ENCODE measurements at places on chromosomes 3 and 15.

- no peak for DNase-seq
These were observed 32.4 kb downstream of the ACAN start for GRCh38 chr15:88835646-88836045.

DNA sequence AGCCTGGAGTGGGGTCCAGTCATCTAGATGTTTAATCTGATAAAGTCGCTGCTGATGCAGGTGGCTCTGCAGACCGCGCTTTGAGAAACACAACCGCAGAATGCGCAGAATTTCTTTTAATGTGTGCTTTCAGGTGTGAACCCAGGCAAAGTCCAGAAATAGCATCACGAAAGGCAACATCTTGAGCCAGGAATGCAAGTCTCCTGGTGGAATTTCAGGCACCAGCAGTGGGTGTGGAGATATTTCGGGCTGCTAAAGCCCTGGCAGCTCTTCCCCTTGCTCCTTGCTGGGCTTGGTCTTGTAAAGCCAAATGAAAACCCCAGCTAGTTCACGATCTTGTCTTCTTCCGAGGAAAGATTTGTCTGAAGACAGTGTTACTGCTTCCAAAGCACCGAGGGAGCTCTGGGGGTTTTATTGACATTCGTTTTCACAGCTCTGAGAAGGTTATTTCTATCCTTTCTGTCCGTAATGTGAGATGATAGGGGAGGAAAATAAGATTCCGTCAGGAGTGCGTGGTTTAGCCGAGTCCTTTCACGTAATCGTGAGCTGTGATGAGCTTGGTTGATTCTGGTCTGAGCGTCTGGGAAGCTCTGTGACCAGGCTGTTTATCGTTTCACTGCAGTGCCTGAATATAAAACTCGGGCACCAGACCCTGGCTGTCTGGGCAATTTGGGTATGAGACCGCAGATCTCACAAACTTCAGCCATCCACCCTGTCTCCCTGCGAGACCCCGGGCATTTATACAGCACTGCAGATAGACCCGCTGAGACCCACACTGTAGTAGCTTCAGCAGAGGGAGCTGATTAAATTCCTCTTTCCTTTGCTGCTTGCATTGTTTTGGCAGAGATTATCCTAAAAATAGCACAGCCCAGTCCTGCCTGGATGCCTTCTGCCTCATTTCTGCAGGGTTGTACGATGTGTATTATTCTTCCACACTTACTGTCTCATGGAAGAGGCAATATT lies 67.0 kb upstream of the SLC25A26 start:
- DNase-seq = no peak

GRCh38 chr15:86115145-86115801 lies 35.6 kb downstream of the AGBL1 start:
- DNase-seq = no peak

DNA sequence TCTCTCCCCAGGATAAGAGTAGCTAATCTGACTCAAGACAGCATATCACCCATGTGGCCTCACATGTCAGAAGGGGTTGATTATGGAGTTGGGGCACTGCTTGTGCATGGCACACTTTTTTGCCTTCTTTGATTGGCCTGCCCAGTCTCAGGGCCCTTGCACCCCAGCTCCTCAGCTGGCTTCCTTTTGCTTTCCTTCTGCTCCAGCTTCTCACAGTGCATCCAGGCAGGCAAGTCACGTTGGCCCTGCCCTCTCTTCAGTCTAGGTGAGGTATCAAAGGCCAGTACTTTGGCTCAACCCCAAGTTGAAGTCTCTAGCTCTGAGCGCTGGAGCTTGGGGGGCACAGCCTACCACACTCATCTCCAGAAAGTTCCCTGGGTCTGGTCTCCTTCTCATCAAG lies 42.2 kb downstream of the NGRN start:
- no peak for DNase-seq

GRCh38 chr3:100613721-100614390 lies 4.5 kb downstream of the ADGRG7 start:
- no peak for DNase-seq

DNA sequence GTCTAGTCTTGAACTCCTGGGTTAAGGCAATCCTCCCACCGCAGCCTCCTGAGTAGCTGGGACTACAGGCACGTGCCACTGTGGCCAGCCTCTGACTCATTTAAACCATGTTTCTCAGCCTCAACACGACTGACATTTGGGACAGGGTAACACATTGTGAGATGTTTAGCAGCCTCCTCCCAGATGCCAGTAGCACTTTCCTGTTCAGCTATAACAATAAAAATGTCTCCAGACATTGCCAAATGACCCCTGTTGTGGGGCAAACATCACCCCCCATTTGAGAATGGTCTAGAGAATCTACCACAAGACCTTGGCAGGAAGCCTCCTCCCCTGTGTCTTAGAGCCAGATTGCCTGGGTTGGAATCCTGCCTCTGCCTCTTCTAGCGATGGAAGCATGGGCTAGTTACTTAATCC lies 8.4 kb downstream of the TMEM40 start:
- DNase-seq = no peak

DNA sequence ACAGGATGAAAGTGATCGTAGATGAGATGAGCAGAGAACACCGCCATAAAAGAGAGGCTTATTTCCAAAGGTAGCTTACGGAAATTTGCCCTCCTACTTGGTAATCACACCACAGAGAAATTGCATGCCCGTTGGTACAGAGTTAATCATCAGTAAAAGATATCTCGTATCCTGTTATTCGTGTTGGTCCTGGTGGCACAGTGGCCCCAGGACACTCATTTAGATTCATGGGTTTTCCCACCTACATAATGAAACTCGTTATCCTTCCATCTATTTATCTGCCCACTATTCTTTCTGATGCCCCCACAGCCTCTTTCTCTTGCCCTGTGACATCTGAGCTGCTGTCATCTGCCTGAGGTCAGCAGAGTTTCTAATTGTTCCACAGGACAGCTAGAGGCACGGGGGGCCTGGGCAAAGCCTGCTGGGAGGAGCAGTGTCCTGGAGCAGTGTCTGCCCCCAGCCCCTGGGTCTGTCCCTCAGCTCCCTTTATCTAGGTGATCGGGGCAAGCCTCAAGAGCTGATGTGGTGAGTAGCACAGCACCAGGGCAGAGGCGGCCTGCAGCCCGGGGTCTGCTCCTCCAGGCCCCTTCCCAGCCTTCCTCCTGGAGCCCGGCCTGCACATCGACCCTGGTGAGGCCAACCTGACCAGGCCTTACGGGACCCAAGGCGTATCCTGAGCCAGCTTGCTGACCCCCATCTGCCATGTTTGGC lies 42.2 kb downstream of the PXYLP1 start:
- DNase-seq = no peak

GRCh38 chr3:95172164-95172943 lies 1109.5 kb downstream of the NSUN3 start:
- DNase-seq = no peak

GRCh38 chr3:129005526-129006303 lies 4.6 kb downstream of the EFCC1 start:
- no peak for DNase-seq

- no peak for DNase-seq
These were observed 61.3 kb downstream of the DMXL2 start for GRCh38 chr15:51561271-51561670.

DNA sequence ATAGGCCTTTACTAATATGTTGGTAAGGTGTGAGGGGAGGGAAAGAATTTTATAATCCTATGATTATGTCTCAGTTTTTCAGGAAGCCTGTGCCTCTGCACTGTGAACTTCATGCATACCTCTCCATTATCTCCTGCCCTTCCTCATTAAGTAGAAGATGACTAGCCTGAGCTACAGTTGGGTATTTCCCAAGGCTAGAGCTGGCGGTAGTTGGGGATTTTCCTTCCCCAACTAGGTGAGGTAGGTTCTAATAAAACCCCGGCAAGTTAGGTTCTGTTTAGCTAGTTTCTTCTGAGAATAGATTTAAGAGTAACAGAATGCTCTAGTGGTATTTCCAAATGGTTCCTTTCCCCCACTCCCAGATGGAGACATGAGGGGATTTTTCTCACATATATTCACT lies 414.5 kb downstream of the GRM7 start:
- no peak for DNase-seq

- no peak for DNase-seq
These were observed 32.3 kb upstream of the AMOTL2 start for GRCh38 chr3:134406331-134407238.

GRCh38 chr3:107806536-107806935 lies 283.8 kb downstream of the BBX start:
- no peak for DNase-seq

GRCh38 chr15:55696221-55696620 lies 46.7 kb downstream of the PRTG start:
- no peak for DNase-seq

DNA sequence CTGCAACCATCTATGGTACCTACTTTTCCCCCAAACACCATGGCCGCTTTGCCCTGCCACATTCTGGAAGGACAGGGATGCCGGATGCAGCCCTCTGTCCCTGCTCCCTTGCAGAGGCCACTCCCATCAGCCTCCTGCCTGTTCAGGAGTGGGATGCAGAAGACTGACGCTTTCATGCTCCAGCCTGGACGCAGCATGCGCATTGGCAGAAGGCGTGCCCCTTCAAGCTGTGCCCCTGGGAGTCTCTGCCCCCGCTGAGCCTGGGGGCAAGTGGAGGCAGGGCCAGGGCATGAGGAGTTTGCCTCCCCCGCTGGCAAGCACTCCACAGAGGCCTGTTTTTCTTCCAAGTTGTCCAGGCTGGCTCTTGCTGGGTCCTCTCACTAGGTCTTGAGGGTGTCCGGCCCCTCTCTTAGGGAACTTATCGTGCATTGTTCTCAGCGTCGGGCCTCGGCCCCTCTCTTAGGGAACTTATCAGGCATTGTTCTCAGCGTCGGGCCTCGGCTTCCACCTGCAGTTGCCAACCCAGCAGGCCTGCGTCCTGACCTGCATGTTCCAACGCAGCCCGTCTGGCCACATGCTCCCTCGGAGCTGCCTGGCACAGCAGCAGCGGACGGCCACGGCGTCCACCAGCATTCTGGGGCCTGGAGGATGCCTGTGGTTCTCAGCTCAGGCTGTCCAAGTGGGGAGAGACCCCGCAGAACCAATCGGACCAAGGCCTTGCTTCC lies 14.6 kb upstream of the SNRPA1 start:
- DNase-seq = no peak

DNA sequence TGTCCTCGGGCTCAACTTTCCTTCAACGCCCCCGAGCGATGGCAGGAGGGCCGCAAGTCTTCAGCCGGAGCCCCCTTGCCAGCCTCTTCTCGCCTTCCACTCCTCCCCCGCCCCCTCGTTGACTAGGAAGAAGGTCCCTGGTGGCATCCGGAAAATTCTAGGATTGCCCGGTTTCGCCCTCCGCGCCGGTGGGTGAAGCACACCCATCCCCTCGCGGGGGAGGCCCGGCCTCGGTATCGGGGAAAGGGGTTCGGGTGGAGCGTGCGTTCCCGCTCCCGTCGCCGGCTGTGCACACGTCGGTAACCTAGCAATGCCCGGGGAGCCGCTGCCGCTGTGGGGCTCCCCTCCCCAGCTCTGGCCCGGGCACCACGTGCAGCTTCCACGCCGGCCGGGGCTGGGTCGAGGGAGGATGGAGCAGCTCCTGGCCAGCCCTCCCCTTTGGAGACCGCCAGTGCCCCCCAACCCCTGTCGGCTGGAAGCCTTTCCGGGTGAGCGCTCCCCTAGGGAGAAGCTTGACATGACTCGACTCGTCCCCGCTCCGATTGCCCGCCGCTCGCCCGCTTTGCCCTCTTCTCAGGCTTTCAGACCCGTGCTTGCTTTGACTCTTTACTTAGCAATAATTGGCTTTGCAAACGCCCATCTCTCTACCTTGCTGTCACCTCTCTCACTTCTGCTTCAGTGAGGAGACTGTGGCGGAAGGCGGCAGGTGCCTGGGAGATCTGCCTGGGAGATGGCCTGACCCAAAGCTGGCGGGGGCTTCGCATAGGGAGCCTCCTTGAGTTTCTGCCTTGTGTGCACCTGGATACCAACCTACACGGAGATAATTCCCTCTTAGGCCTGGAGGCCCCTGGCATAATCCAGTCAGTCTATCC lies 1.3 kb downstream of the CACNA1D start:
- DNase-seq = peak; percentile 62

DNA sequence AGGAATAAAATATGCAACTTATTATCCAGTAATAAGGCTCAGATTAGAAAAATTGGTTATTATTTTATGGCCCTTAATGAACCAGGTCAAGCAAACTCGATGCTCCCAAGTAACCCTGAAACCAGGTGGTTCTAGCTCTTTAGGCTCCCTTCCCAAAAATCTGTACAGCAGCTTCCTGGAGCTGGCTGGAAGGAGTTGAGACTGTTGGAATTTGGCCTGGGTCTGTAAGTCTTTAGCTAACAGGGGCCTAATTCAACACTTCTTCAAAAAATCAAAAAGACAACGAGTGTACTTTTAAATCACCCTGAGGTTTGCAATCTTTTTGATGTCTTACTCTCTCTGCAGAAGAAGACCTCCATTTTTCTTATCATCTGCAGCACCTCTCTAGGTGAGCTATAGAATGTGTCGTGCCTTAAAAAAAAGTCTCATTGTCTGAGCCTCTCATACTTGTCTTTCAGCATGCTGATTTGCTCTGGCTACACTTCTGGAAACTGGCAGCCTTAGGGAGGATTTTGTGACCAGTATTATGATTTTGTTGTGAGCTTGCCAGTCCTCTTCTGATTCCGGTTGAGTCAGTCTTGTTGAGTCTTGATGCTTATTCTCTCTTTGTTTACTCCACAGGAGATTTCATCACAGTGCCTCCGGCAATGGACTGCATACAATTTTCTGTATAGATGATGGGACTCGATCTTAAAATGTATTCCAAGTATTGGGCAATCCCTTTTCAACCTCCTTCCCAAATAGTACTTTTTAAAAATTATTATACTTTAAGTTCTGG lies 235.0 kb upstream of the KBTBD8 start:
- DNase-seq = no peak

DNA sequence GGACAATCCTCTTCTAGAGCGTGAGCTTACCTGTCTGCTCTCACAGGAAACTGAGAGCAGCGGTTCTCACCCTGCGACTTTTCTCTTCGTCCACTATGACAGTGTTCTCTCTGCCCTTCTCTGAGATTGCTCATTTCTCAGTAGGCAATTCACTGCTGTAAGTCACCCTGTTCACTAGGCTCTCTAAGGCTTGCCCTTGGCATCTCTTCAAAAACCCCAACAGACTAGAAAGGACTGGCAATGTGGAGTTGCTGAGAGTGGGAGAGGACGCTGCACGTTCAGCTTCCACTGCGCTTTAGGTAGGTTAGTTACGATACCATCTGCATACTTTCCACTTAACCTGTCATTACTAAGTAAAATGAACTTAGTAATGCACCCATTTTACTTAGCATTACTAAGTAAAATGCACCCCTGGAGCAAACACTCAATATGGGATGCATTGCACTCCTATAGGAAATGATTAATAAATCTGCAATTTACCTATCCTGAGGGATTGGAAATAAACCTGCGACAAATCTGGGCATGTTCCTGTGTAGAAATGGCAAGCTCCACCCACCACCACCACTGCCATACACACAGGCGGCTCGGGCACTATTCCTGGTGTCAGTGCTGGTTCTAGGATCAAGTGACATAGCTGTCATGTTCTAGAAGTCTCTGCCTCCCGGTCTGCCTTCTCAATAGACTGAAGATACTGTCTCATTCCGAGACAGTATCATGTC lies 21.4 kb downstream of the XPC start:
- DNase-seq = no peak
